ENCODE measurements at places on chromosomes 1 and 21.

- DNase-seq: no peak
These were observed 337.8 kb upstream of the DAB1 start for GRCh38 chr1:57761628-57762027.

- no peak for DNase-seq
These were observed 19.2 kb downstream of the SPRTN start for GRCh38 chr1:231357187-231357772.

- no peak for DNase-seq
These were observed 120.5 kb downstream of the TMEM53 start for GRCh38 chr1:44553771-44554170.

- DNase-seq: no peak
These were observed 42.1 kb upstream of the TP53BP2 start for GRCh38 chr1:223887747-223888418.

GRCh38 chr1:205630651-205631009 is 1.2 kb downstream of the ELK4 start:
- no peak for DNase-seq

DNA sequence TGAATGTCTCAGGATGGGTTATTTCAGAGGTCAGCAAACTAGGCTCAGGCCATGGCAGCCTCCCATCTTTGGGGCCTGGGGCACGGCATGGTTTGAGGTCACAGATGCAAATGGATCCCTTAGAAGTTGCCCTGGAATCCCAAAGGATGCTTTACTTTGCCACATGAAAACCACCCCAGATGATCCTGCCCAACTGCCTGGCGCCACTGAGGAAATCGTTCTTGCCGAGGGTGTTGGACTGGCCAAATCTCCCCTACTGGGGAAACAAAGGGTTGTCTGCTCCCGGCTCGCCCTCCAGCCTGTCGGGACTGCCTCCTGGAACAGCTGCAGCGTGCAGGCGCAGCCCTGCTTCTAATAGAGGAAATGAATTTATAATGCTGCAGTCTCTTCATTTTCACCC is 173.0 kb upstream of the LMO4 start:
- DNase-seq: no peak

GRCh38 chr21:21241391-21241790 is 243.2 kb downstream of the NCAM2 start:
- no peak for DNase-seq

GRCh38 chr1:19477284-19478249 is 7.8 kb downstream of the CAPZB start:
- no peak for DNase-seq

- DNase-seq: no peak
These were observed 26.3 kb upstream of the ZNF648 start for GRCh38 chr1:182087719-182088350.

Data from NCI-H146 (cell line).